ENCODE measurements at places on chromosomes 16 and 17.
A peak's percentile ranks its signal among the peaks of the same experiment; 100 is the strongest.

GRCh38 chr16:24523569-24523968, 15.8 kb upstream of the RBBP6 start:
- peak; percentile 90 for DNase-seq

GRCh38 chr17:16912021-16912962, 59.6 kb downstream of the TNFRSF13B start:
- no peak for DNase-seq

DNA sequence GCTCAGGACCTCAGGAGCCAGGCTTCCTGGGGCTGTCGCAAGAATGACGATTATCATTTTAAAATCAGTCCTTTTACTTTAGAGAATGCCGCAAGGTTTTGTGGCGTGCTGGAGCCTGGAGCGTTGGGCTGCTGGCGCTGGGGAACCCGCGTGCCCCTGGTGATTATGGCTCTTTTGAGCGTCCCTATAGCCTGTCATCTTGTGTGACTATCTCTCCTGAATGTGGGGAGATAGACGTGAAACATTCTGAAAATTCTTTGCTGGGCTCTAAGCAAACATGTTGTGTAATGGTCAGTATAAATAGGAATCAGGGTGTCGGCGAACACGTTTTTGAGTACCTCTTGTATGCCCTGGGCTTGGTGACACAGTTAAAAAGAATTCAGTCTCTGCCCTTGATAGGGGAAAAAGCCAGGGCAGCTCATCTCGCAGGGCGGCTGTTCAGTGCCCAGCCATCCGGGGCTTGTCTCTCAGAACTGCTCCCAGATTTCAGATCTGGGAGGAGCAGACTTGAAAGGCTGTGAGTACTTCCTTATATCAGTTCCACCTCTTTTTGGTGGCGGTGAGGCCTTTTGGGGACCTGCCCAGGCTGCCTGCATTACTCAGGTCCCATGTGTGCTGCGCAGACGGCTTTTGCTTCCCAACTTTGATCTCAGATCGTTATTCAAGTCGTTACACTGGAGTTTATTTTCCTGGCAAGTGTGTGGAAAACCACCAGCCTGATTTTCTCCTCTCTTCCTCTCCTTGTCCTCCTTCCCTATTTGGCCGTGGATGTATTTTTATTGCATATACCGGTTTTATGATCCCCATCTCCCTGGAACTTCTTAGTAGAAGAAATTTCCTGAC, 973 bp downstream of the SLC7A6 start:
- DNase-seq: no peak

DNA sequence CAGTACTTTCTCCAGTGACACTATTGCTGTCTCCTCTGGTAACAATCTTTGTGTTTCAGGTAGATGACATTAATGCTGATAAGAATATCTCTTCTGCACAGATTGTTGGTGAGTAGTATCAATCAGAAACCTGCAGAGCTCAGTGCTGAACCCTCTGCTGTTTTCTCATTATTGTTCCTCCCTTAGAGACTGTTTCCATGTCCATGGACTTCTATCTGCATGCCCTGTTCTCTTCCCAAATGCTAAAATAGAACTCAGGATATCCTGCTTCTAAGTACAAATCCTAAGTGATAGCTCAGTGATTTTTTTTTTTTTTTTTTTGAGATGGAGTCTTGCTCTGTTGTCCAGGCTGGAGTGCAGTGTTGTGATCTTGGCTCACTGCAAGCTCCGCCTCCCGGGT, 29.4 kb downstream of the IST1 start:
- no peak for DNase-seq

Measured in SK-N-DZ (cell line).